ENCODE measurements at places on chromosomes 13 and 19. TPM values are rescaled to one million over a fixed set of nuclear protein-coding genes. Genes with fewer than 3 reads are reported as not detected.
A peak's percentile ranks its signal among the peaks of the same experiment; 100 is the strongest.

The TEX29 gene
- total RNA-seq, result not detected

DNA sequence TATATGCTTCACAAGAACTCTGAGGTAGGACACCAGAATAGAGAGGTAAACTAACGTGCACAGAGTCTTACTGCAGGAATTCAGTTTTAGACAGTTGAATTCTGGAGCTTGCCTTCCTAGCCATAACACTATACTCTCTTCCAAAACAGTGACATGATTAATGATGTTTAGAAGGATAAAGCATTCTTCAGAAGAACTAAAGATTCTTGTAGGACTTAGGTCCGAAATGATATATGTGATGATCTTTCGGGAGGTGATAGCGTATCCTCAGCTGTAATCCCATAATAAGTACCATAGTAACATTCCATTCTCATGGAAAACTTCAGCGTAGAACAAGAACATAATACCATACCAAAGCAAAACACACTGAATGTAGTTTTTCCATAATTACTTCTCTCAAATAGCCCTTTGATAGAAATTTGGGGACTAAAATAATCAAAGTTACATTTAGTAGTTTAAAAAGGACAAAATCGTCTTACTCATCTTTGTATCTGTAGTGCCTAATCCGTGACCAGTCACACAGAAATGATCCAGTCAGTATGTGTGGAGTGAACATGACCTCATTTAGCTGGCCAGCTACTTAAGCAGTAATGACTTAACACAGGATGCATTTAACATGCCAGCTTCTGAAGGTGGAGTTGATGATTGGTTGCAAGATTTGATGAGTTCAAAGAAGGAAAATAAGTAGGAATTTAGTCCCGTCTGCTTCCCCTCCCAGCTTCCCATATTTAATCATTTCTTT lies 38.4 kb downstream of the PIBF1 start:
- no peak overlapping the region for H3K27ac ChIP-seq
- H3K4me1 ChIP-seq, result peaks cover 5% of the 10 kb centered on the region
- H3K36me3 ChIP-seq, result no peaks in the 10 kb centered on the region
- peak; percentile 22 for DNase-seq
- no peaks in the 10 kb centered on the region for H3K27me3 ChIP-seq

- no peaks in the 10 kb centered on the region for H3K36me3 ChIP-seq
- no peak overlapping the region for H3K27ac ChIP-seq
- H3K4me3 ChIP-seq, result no peak overlapping the region
These were observed 104.5 kb upstream of the SOX1 start for GRCh38 chr13:111962431-111962891.

The ATXN8OS gene
- total RNA-seq, result not detected

- no peak overlapping the region for H3K27ac ChIP-seq
- no peak for DNase-seq
- H3K27me3 ChIP-seq, result no peaks in the 10 kb centered on the region
- H3K4me3 ChIP-seq, result no peak overlapping the region
These were observed 74.9 kb upstream of the KL start for GRCh38 chr13:32941368-32941767.

The FGF21 gene
- total RNA-seq, result not detected

DNA sequence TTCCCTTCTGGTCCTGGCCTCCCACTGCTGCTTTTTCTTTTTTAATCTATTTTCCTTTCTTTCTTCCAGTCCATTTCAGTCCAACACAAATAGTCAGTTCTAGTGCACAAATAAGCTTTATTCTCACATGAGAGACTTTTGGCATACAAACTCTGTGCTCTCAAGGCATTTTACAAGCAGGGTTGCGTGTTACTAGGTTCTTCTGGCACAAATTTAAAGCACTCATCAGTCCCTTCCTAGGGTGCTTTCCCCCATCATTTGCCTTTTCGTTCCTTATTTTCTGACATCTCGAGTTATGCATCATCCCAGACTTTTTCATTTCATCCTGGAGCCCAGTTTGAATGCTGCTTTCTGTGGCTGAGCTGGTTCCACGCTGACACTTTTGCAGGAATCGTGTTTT lies 29.8 kb upstream of the IL17D start:
- no peaks in the 10 kb centered on the region for H3K36me3 ChIP-seq
- no peaks in the 10 kb centered on the region for H3K27me3 ChIP-seq

The JSRP1 gene
- total RNA-seq, result 2.4 TPM

GRCh38 chr19:5958074-5958850 lies 19.7 kb downstream of the RANBP3 start:
- no peaks in the 10 kb centered on the region for H3K27me3 ChIP-seq
- DNase-seq, result no peak
- peak overlapping the region; percentile 81 for H3K27ac ChIP-seq
- H3K36me3 ChIP-seq, result no peaks in the 10 kb centered on the region
- 0 out of 2 replicates have a peak overlapping the region, but pooled peaks have one; percentile 20 for H3K4me3 ChIP-seq
- H3K4me1 ChIP-seq, result peaks cover 71% of the 10 kb centered on the region

DNA sequence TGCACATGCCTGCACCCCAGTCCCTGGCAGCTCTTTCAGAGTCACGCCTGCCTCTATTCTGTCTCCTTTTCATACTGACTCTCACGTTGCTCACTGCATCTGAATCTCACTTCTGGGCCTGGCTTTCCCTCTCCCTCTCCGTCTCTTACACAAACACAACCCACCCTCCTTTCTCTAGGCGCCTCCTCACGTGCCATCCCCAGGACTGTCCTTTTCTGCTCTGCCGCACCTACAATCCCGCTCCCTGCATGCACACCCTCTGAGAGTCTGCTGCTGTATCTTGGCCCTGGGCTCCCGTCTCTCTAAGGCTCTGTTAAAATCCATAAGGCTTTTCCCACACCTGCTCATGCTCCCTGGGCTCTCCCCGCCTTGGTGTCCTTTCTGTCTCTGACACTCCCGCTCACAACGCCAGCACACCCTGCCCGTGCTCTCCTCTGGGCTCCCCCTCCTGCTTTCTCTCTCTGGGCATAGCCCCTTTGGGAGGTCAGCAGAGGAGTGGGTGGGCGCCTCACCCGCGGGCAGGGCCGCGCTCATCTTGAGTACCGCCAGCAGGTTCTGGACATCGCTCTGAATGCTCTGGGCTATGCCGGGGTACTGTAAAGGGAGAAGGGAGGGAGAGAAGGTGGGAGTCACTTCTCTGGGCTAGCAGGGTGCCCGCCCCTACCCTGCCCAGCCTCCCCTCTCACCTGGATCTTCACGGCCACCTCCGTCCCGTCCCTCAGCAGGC lies 12.7 kb upstream of the NUMBL start:
- H3K27ac ChIP-seq, result peak overlapping the region; percentile 39
- H3K36me3 ChIP-seq, result 0 out of 2 replicates have a peak, but pooled peaks cover 3% of the 10 kb centered on the region
- H3K27me3 ChIP-seq, result no peaks in the 10 kb centered on the region
- no peak for DNase-seq
- H3K4me1 ChIP-seq, result 0 out of 2 replicates have a peak, but pooled peaks cover 3% of the 10 kb centered on the region

The VSTM2B gene
- 0.54 TPM for total RNA-seq

- no peak overlapping the region for H3K27ac ChIP-seq
- no peak for DNase-seq
- H3K4me1 ChIP-seq, result peaks cover 14% of the 10 kb centered on the region
- no peaks in the 10 kb centered on the region for H3K27me3 ChIP-seq
- H3K36me3 ChIP-seq, result no peaks in the 10 kb centered on the region
- no peak overlapping the region for H3K4me3 ChIP-seq
These were observed 881.1 kb downstream of the PCDH9 start for GRCh38 chr13:66348745-66349690.

The DIRAS1 gene
- total RNA-seq, result 18.6 TPM

The CYP2A7 gene
- not detected for total RNA-seq

The NKG7 gene
- total RNA-seq, result not detected

- DNase-seq, result no peak
- no peaks in the 10 kb centered on the region for H3K36me3 ChIP-seq
- H3K27me3 ChIP-seq, result no peaks in the 10 kb centered on the region
- peak overlapping the region; percentile 43 for H3K4me3 ChIP-seq
- 0 out of 2 replicates have a peak, but pooled peaks cover 3% of the 10 kb centered on the region for H3K4me1 ChIP-seq
- H3K27ac ChIP-seq, result peak overlapping the region; percentile 55
These were observed 29.0 kb downstream of the GPX4 start for GRCh38 chr19:1132552-1133383.

- H3K4me3 ChIP-seq, result no peak overlapping the region
- H3K36me3 ChIP-seq, result no peaks in the 10 kb centered on the region
- peak; percentile 50 for DNase-seq
- H3K27ac ChIP-seq, result no peak overlapping the region
- no peaks in the 10 kb centered on the region for H3K4me1 ChIP-seq
- H3K27me3 ChIP-seq, result no peaks in the 10 kb centered on the region
These were observed 45.8 kb upstream of the RGCC start for GRCh38 chr13:41411522-41411921.

- peak overlapping the region; percentile 86 for H3K27ac ChIP-seq
- DNase-seq, result no peak
- peaks cover 99% of the 10 kb centered on the region for H3K4me1 ChIP-seq
- peak overlapping the region; percentile 23 for H3K4me3 ChIP-seq
- H3K36me3 ChIP-seq, result peaks cover 6% of the 10 kb centered on the region
These were observed 24.2 kb downstream of the RANBP3 start for GRCh38 chr19:5953680-5954213.

DNA sequence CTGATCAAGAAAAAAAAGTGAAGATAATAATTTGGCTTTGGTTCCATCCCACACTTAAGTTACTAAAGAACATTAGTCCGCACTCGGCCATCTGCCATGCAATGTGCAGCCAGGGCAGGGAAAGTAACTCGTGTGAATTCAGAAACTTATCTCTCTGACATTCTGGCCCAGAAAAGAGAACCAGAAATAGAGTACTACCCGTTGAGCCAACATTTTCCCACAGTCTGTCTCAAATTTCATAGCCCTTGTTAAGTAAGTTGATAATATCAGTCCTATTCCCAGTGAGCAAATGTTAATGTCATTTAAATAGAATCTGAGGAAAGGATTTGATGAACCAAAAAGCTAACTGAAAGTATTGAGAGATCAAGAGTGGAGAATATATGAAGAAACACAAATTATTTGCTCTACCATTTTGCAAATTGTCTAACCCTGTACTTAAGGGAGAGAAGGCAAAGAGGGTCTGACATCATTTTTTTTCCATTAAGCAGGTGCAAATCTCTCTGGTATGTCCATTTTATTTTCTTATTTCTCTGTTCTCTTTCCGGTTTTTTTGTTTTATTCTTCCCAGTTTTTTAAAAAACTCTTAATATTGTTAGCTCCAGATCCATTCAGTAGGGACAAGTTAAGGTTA lies 156.3 kb downstream of the NDFIP2 start:
- H3K27ac ChIP-seq, result no peak overlapping the region
- no peaks in the 10 kb centered on the region for H3K4me1 ChIP-seq
- no peak overlapping the region for H3K4me3 ChIP-seq

DNA sequence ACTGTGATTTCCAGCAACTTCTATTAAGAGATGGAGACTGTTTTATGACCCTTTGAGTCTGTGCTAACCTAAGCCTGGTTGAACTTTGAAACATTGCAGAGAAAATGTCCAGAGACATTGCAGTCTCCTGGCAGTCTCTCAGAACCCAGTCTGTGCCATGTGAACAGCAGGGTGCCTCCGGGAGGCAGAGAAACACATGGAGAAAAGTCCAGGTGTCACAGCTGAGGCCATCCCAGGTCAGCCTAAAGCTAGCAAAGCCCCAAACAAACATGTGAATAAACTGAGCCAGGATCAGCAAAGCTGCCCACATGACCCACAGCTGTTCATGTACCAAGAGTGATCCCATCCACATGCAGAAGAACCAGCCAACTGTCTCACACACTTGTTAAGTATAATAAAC lies 7.8 kb downstream of the CYP4F11 start:
- H3K4me3 ChIP-seq, result no peak overlapping the region
- no peak overlapping the region for H3K27ac ChIP-seq
- no peaks in the 10 kb centered on the region for H3K4me1 ChIP-seq
- H3K27me3 ChIP-seq, result no peaks in the 10 kb centered on the region

DNA sequence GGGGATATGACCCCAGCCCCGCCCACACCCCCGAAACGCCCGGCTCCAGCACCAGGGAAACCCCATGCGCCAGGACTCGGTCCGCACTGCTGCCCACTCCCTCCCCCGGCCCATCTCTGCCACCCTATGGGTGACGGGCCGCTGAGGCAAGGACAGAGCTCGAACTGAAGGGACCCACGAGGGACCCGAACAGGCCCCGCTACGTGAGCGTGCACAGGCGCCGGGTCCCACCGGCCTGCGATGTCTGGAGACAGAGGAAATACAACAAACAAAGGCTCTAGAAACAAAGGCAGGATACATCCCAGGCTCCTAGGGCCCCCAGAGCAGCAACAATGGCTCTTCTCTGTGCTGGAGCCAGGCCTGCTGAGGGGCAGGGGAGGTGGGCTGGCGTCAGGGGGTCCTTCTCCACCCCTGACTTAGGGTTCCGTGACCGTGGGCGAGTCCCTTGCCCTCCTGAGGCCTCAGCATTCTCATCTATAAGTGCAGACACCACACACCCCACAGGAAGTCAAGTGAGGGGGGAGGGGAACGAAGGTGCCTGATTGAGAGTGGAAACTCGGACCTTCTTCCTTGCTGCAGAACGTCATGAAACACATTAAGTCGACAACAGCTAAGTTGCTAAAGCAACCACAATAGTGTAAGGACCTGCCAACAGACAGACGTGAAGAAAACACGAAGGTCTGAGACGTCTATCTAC lies 3.1 kb downstream of the ABHD17A start:
- peaks cover 14% of the 10 kb centered on the region for H3K4me1 ChIP-seq
- H3K36me3 ChIP-seq, result no peaks in the 10 kb centered on the region
- peak overlapping the region; percentile 55 for H3K27ac ChIP-seq
- H3K4me3 ChIP-seq, result no peak overlapping the region

The CRX gene
- total RNA-seq, result not detected

- no peaks in the 10 kb centered on the region for H3K27me3 ChIP-seq
- H3K27ac ChIP-seq, result no peak overlapping the region
These were observed 369.9 kb downstream of the PCDH9 start for GRCh38 chr13:66859934-66860877.

DNA sequence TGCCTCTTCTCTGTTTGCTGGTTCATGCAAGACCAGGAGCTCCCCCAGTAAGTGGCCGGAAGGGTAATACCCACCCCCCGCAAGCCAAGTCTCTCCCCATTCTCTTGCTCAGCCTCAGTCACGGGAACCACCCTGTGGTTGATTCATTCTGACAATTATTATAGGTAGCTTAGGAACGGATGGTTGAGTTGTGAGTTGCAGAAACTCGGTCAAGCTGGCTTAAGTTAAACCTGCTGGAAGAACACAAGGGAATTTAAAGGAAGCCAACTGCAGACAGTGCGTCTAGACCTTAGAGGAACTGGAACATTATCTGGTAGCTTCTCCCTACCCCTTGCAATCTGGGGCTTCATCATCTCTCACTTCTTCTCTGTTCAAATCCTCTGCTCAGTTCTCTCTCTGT lies 8.9 kb downstream of the FPR1 start:
- no peak for DNase-seq
- no peaks in the 10 kb centered on the region for H3K4me1 ChIP-seq
- H3K27me3 ChIP-seq, result no peaks in the 10 kb centered on the region

The ADM5 gene
- 5.7 TPM for total RNA-seq

The IRF2BP1 gene
- 36.0 TPM for total RNA-seq

The DNMT1 gene
- 224 TPM for total RNA-seq
